ENCODE measurements at places on chromosomes 1 and 21.

DNA sequence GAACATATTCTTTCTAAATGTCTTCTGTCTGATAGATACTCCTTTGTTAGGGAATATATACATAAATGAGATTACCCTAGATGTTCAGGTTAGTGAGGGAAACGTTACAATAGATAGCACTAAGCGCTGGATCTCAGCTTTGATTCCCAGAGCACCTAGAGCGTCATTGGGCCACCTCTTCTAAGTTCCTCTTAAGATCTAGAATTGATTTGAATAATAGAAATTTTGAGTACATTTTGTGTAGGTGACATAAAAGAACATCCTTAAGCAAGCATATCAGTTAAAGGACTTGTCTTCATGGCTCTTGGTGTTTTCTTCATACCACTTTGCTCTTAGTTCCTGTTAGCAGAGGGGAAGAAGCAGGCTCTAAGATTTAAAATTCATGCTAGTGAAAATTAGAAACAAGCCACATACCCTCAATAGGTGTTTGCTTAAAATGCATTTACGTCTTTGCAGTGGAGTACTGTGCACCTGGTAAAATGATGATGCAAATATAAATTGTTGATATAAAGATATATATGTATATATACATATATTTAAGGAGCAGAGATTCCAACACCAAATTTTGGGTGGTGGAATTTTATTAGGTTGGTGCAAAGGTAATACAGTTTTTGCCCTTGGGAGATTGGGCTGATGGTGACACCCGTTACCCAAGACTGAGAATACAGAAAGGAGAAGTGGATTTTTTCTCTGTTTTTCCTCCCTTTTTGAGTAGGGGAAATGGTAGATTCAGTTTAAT is 47.1 kb downstream of the DYRK1A start:
- no peak overlapping the region for H3K4me3 ChIP-seq
- no peaks in the 10 kb centered on the region for H3K36me3 ChIP-seq
- H3K4me1 ChIP-seq = peaks cover 12% of the 10 kb centered on the region
- H3K27ac ChIP-seq = no peak overlapping the region
- DNase-seq = no peak

- H3K36me3 ChIP-seq = no peaks in the 10 kb centered on the region
- no peak for DNase-seq
- no peak overlapping the region for H3K4me3 ChIP-seq
- H3K27ac ChIP-seq = peak overlapping the region; percentile 75
Observed at GRCh38 chr1:184866991-184867788, 107.1 kb downstream of the NIBAN1 start.

GRCh38 chr1:24909388-24909898 is 20.6 kb downstream of the RUNX3 start:
- no peak overlapping the region for H3K27ac ChIP-seq
- no peaks in the 10 kb centered on the region for H3K4me1 ChIP-seq
- no peaks in the 10 kb centered on the region for H3K36me3 ChIP-seq
- DNase-seq = peak; percentile 80

GRCh38 chr1:55916481-55916880 is 662.9 kb downstream of the PLPP3 start:
- no peaks in the 10 kb centered on the region for H3K27me3 ChIP-seq
- H3K36me3 ChIP-seq = no peaks in the 10 kb centered on the region
- no peak overlapping the region for H3K27ac ChIP-seq
- no peaks in the 10 kb centered on the region for H3K4me1 ChIP-seq
- DNase-seq = no peak

DNA sequence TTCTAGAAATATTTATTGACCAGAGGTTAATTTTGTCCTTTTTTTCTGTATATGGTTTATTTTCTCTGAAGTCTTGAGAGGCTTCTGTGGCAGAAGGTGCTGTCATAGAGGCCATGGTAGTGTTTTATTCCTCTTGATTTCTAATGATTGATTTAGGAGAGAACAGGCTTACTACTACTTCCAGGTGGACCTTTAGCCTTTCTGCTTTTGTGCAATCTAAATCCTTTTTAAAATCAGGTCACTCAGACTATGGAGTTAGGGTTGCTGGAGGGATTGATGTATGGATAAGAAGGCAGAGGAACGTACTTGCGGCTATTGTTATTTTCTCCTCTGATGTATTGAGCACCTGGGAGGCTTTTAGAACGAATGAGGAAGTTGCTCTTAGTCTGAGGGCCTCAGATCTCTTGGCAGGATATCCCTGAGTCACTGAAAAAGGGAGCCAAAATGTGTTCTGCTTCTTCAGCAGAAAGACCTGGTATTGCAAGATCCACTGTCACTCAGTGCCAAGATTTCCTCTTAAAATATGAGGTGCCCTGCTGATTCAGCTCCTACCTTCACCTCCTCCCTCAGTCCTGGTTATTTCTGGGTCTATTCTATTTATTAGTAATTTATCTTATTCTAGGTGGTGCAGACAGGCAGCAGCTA is 277.4 kb downstream of the ZNF648 start:
- no peak for DNase-seq
- no peaks in the 10 kb centered on the region for H3K4me1 ChIP-seq
- H3K36me3 ChIP-seq = no peaks in the 10 kb centered on the region
- no peak overlapping the region for H3K27ac ChIP-seq
- no peak overlapping the region for H3K4me3 ChIP-seq

DNA sequence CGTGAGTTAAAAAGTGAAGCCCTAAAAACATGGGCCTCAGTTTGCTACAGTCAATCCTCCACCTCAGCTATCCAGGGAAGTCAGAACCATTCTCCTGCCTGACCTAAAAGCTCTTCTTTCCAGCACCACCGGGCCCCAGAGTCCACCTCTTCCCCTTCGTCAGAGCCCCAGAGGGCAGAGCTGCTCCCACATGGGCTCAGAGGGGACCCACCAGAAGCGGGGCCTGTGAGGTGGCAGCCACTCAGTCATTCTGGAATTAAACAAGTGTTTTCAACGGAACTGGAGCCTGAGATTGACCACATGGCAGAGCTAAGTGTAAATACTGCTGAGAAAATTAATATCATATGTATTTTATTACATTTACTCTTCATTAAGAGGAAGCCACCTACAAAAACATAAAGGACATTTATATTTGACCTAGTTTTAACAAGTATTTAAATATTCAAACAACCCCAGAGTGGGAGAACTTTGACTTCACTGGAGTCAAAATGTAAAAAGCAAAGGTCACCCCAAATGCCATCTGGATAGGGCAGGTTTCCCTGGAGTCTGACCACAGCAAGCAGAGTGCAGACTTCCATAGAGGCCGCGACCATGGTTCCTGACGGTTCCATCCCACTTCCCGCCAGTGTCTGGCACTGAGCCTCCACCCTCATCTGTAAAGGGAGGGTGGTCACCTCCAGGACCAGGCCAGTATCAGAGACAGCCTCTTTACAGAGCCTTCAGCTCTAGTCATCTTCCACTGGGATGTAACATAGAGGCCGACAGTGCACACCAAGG is 1.8 kb downstream of the SUMO3 start:
- H3K27ac ChIP-seq = no peak overlapping the region
- H3K4me3 ChIP-seq = no peak overlapping the region
- no peaks in the 10 kb centered on the region for H3K27me3 ChIP-seq
- peaks cover 5% of the 10 kb centered on the region for H3K4me1 ChIP-seq

GRCh38 chr1:170284016-170284415 is 138.3 kb downstream of the NTMT2 start:
- H3K27me3 ChIP-seq = no peaks in the 10 kb centered on the region
- DNase-seq = no peak
- no peaks in the 10 kb centered on the region for H3K36me3 ChIP-seq
- no peak overlapping the region for H3K4me3 ChIP-seq

DNA sequence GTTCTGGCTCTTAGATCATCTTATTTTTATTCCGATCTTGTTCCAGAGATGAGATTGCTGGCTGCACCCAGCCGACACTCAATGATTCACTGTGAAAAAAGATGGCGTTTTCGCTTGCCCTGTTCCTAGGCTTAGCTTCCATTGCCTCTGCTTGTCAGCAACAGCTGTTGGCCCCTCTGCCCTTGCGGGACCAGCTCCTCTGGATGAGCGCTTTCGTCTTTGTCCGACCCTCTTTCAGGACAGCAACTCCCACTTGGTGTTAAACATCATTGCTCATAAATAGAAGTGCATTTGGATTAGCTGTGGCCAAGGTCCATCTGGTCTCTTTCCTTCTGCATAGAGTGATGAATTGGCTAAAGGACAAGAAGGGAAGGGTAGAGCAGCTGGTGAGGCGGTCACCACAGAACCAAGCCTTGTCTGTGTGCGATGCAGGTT is 43.5 kb upstream of the SCCPDH start:
- no peaks in the 10 kb centered on the region for H3K36me3 ChIP-seq
- peaks cover 9% of the 10 kb centered on the region for H3K4me1 ChIP-seq
- H3K27ac ChIP-seq = peak overlapping the region; percentile 32
- H3K27me3 ChIP-seq = no peaks in the 10 kb centered on the region
- DNase-seq = peak; percentile 77

- no peak overlapping the region for H3K4me3 ChIP-seq
- H3K27me3 ChIP-seq = no peaks in the 10 kb centered on the region
- H3K36me3 ChIP-seq = no peaks in the 10 kb centered on the region
Observed at GRCh38 chr21:39111931-39112550, 71.2 kb downstream of the PSMG1 start.

- no peak overlapping the region for H3K4me3 ChIP-seq
- H3K27me3 ChIP-seq = no peaks in the 10 kb centered on the region
Observed at GRCh38 chr1:92748138-92748537, 36.8 kb downstream of the EVI5 start.

DNA sequence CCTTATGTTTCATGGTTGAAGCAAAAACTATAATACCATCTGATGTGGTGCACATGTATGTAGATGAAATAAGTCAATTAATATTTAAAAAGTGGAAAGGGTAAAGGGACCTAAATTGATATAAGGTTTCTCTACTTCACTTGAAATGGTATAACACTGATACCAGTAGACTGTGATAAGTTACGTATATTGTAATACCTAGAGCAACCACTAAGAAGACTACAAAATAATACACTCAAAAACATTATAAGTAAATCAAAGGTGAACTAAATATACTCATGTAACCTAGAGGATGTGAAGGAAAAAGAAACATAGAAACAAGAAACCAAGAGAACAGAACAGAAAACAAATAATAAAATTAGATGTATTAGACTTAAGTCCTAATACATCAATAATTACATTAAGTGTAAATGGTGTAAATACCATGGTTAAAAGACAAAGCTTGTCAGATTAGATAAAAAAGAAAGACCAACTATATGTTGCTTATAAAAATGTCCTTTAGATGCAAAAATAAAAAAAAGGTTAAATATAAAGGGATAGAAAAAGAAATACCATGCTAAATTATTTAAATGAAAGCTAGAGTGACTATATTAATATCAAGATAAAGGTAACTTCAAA is 118.8 kb downstream of the LRRC7 start:
- DNase-seq = no peak
- H3K4me3 ChIP-seq = no peak overlapping the region
- H3K4me1 ChIP-seq = no peaks in the 10 kb centered on the region
- no peaks in the 10 kb centered on the region for H3K36me3 ChIP-seq
- no peaks in the 10 kb centered on the region for H3K27me3 ChIP-seq

DNA sequence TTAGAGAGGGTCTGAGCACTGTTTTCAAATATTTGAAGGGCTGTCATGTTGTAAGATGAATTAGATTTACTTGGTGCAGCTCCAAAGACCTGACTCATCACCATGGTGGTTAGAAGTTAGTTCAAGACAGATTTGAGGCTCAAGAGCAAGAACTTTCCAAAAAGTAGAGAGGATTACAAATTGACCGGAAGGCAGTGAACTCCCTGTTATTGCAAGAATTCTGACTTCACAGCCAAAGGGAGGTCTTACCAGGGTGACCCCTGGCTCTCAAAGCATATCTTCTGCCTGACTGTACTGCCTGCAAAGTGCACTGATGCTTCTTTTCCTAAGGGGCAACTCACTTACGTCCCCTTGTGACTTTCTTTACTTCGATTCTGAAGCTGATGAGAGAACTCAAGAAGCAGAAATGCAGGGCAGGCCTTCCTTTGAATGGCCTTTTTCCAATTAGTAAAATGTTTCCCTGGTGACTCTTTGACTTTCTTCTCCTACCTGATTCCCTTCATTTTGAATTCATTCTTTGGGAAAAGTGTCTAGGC is 86.4 kb downstream of the NAV1 start:
- no peaks in the 10 kb centered on the region for H3K27me3 ChIP-seq
- H3K36me3 ChIP-seq = peaks cover 2% of the 10 kb centered on the region
- DNase-seq = no peak
- H3K4me3 ChIP-seq = no peak overlapping the region
- H3K4me1 ChIP-seq = no peaks in the 10 kb centered on the region
- no peak overlapping the region for H3K27ac ChIP-seq

DNA sequence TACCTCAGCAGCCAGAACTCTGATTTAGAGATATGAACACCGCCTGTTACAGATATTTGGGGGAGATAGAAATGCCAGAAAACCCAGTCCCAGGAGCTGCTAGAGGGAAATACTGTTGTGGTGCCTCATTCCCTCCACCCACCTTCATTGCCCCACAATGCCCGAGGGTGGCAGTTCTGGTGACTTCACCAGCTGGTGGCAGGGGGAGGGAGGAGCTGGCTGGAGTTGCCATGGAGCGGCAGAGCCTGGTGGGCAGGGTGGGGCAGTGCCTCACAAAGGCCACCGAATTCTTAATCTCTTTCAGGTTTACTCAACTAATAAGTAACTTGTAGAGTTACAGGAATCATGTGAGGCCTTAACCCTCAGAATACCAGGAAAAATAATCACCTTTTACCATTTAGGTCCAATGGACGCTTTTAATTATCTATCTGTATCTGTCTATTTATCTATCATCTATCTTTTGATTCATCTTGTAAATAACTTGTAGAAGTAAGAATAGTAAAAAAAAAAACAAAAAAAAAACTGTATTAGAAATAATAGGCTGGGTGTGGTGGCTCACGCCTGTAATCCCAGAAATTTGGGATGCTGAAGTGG is 11.7 kb upstream of the S100A11 start:
- peak overlapping the region; percentile 95 for H3K27ac ChIP-seq
- H3K4me1 ChIP-seq = peaks cover 9% of the 10 kb centered on the region
- peak; percentile 90 for DNase-seq
- H3K4me3 ChIP-seq = no peak overlapping the region
- H3K27me3 ChIP-seq = no peaks in the 10 kb centered on the region
- H3K36me3 ChIP-seq = no peaks in the 10 kb centered on the region

DNA sequence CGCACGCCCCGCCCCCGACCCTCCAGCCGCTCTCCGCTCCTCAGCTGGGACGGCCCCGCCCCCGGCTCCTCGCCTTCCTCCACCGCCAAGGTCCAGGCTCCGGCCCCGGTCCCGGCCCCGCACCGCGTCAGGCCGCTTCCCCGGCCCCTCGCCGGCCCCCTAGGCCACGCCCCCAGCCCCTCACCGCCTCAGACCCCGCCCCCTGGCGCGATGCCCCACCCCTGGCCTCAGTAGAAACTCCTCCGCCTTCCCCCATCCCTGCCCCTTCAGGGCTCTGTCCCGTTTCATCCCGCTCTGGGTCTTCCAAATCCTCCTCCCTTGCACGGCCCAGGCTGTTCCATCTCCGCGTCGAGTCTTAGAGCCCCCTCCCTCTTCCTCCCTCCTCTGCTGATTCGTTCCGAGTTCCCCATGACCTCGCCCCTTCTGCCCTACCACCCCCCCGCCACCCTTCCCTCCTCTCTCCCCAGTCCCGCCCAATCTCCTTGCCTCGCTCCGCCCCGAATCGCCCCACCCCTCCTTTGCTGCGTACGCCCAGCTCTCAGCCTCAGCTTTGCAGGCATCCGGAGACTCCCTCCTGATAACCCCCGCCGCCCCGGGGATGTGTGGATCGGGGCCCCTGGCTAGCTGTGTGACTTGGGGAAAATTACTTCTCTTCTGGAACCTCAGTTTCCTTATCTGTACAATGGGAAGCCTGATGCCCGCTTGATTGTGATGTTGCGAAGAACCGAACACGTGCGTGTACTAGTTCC is 448 bp upstream of the ASAP3 start:
- no peaks in the 10 kb centered on the region for H3K4me1 ChIP-seq
- peak; percentile 92 for DNase-seq
- no peaks in the 10 kb centered on the region for H3K27me3 ChIP-seq
- H3K4me3 ChIP-seq = peak overlapping the region; percentile 65

All from small intestine (tissue), 16 donors.